ENCODE measurements at places on chromosomes 7 and 10.
A peak's percentile ranks its signal among the peaks of the same experiment; 100 is the strongest.

GRCh38 chr7:15495170-15495569 lies 66.6 kb downstream of the AGMO start:
- DNase-seq, result no peak

- peak; percentile 33 for DNase-seq
Measured at GRCh38 chr7:34928052-34928451, 109.2 kb downstream of the DPY19L1 start.

DNA sequence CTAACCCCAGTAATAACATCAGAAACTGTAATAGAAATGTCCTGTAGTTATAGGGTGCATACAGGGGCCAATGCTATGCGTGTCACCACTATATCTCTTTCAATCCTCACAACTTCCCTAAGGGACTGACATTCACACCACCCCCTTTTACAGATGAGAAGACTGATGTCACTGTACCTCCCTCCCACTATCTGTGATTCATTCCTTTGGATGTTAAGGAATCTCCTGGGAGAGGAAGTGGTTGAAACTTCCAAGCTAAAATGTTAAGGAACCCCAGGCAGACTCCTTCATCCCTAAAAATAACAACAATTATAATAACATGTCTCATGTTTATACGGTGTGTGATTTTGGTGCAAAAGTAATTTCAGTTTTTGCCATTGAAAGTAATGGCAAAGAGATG lies 5.4 kb downstream of the COL13A1 start:
- no peak for DNase-seq

DNA sequence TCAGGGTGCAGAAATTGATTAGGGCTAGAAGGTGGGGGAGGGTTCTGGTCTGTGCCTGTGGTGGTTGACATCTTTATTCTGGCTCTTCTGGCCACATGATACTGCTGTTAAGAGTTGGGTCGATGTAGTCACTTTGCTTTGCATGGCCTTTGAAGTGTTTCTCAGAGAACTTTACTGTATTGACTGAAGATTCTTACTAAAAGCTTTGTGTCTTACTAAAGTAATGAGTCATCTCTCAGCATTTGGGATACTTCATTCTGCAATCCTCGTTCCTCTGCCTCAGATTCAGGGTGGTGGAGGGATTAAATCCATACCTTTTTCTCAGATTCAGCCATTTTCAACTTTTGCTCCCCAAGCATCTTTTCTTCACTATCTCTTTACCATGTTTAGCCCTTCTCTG lies 38.6 kb downstream of the STEAP4 start:
- no peak for DNase-seq

DNA sequence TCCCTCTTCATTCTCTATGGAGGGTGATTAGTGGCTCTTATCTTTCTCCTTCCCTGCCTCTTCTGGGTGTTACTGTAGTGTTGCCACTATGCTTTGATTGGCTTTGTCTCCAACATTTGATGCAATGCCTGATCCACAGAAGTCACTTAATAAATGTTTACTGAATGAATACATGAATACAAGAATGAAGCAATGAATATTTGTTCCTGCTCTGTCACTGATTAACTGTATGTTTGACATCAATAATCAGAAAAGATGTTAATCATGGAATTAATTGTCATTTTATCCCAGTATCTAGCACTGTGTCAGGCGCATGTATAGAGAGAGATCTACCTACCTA lies 4.3 kb downstream of the ANK3 start:
- no peak for DNase-seq

- no peak for DNase-seq
Measured at GRCh38 chr7:80247144-80247543, 112.5 kb downstream of the GNAI1 start.

- no peak for DNase-seq
Measured at GRCh38 chr10:4231439-4231838, 446.4 kb upstream of the KLF6 start.

DNA sequence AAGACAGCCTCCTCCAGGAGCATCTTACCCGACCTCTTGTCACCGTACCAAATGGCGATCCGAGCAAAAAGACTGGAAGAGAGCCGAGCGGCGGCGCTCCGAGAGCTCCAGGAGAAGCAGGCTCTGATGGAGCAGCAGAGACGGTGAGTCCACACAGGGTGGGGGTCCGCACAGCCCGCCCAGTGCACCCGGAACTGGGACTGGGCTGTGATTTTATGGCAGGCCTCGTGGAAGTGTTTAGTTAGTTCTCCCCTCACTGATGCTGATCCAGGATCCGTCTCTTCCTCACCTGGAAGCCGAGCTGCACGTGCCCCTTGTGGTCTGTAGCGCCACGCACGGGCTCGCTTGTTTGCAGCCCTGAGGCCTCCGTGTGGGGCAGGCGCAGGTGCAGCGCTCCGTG lies 19.6 kb downstream of the LRRC27 start:
- DNase-seq, result no peak

- DNase-seq, result no peak
Measured at GRCh38 chr10:112583236-112583939, 136.4 kb downstream of the VTI1A start.

Data from activated naive CD8-positive, alpha-beta T cell treated with anti-CD3 and anti-CD28 coated beads for 36 hours (primary cell).